ENCODE measurements at places on chromosomes 1 and 21.

GRCh38 chr1:100866041-100866900, 28.4 kb downstream of the EXTL2 start:
- no peak for DNase-seq

GRCh38 chr1:2587071-2587859, 688 bp downstream of the PRXL2B start:
- no peak for DNase-seq

- no peak for DNase-seq
Measured at GRCh38 chr1:88266051-88266450, 418.0 kb upstream of the PKN2 start.

DNA sequence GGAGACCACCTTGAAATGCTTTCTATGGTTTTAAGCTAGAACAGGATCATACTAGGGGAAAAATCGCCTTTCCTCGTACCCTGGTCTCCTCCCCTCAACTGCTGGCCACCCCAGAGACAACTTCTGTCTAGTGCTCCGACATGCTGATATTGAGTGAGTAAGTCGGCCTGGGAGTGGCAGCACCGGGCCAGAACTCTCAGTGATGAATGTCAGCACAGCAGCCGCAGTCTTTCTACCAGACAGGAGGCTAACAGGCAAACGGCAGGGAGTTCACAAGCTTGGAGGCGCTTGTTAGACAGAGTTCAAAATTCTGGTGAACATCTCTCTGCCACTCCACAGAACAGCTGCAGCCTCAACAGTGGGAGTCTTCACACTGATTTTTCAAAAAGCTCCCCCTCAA, 716.9 kb downstream of the ADGRL2 start:
- DNase-seq = no peak

DNA sequence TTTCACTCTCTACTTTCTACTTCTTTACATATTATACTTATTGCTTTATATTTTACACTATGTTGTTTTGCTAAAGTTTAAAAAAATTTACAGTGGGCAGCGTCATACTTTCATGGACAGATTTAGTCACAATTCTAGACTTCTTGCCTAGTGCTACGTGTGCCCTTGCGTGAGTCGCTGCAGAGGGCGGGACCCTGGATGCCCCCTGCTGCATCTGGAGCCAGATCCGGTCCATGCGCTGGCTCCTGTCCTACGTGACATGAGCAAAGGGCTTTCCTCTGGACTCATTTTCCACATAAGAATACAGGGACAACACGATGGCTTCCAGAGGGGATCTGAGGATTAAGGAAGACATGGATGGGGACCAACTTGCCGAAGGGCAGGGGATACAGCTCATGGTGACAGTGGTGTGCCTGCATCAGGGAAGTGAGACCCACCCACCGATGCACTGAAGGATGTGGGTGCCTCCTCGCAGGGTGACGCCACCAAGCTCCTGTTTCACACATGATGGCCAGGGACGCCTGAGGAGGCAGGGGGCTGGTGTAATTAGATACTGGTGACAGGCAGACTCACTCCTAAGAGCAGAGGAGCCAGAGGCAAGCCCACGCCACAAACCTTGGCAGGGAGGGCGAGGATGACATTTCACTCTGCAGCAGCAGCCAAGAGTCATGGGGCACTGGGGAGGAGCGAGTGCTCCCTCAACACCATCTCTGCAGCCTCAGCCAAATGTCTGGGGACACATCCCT, 86.6 kb downstream of the DMRTB1 start:
- no peak for DNase-seq

DNA sequence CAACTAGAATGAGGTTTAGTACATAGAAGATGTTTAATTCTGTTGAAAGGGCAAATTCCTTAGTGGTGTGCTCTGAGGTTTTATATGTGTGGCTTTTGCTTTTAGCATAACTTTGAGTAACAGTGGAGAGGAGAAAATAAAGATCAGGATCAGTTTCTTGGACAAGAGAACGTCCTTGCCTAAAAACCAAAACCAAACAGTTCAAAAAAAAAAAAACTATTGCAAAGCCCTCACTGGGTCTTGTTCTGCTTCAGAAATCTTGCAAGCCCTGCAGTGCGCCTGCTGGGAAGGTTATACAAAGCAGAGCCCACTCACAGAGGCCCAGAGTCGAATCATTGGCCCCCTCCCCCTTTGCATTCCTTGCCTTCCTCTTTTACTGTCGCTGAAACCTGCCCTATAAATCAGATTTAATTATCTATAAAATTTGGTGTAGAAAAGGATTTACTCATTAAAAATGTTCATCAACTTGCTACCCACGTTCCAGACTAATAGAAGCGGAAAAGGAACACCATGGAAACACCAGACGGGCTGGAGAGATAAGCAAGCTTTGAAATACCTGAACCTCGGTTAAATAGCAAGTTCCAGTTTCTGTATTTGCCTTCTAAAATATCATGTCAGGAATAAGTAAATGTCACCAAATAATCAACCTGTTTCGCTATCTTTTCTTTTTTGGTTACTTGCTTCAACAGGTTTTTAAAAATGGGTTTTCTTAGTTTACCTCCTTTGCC, 201.6 kb upstream of the PTBP2 start:
- DNase-seq = no peak
